ENCODE measurements at places on chromosomes 16 and 17.

DNA sequence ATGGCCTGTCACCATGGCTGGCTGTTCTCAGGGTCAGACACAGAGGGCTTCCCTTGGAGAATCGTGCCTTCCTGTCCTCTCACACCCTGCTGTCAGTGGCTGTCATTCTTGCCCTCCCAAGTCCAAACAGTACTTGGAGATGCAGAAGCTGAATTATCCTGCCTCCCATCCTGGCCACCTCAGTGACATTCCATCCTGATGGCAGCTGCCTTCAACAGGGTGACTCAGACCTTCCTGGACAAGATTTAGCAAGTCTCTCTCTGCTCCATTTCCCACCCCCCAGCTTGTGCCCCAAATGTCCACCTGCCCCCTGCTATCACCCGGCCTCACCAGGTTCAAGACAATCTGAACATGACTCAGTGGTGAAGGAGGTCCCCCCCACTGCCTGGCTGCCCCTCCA is 4.8 kb upstream of the KRT36 start:
- DNase-seq, result no peak

DNA sequence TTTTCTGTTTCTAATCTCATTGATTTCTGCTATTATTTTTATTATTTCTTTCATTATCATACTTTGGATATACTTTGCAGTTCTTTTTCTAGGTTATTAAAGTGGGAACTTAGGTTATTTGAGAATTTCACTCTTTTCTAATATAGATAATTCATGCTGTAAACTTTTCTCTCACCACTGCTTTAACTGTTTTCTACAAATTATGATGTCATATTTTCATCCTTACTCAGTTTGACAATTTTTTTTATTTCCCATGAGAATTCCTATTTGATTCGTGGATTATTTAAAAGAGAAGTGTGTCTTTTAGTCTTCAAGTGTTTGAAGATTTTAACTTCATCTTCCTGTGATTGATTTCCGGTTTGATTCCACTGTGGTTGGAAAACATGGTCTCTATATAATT is 336.8 kb upstream of the SALL1 start:
- DNase-seq, result no peak

DNA sequence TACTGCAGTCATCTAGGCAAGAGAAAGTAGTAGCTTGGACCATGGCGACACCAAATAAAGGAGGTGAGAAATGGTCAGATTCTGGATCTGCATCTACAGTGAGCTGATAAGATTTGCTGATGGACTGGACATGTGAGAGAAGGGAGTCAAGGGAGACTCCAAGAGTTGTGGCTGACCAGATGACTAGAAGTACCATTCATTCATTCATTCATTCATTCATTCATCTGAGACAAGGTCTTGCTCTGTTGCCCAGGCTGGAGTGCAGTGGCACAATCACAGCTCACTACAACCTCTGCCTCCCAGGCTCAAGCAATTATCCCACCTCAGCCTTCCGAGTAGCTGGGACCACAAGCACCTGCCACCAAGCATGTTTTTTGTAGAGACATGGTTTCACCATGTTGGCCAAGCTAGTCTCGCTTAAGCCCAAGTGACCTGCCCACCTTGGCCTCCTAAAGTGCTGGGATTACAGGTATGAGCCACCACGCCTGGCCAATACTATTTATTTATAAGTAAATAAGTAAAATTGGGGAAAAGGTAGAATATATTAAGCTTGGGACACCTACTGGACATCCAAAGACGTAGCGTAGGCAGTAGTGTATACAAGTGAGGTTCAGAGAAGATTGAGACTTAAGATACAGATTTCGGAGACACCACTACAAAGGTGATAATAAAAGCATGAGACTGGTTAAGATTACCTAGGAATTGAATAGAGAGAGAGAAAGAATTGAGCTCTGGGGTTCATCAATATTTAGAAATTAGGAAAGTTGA is 15.7 kb upstream of the RNF43 start:
- no peak for DNase-seq

DNA sequence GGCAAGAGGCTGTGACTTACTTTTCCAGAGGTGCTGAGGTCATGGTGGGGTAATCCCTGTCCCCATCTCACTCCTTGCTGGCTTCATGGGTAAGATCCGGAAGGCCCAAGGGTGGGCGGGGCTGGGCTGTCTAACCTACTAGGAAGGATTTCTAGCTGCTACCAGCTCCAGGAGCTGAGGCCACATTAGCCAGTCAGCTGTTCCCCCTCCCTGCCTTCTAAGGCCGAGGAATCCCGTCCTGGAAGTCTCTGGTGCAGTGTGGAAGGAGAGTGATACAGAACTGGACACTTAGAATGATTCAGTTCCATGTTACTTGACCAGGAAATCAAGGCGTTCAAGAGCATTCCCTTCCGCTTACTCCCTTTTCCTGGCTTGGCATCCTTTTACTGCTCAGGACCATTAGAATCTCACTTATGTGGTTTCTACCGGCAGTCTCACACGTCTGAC is 8.9 kb downstream of the GNGT2 start:
- DNase-seq, result no peak
